Natural killer cell treated with Interleukin-12 subunit alpha and Interleukin-12 subunit beta and Interleukin-15 and Interleukin-18, amount 100 ng/mL, for 72 hours (primary cell): ENCODE measurements at places on chromosomes 7 and 10. TPM values are rescaled to one million over a fixed set of nuclear protein-coding genes. Genes with fewer than 3 reads are reported as not detected.

The MMP21 gene
- total RNA-seq, result not detected

DNA sequence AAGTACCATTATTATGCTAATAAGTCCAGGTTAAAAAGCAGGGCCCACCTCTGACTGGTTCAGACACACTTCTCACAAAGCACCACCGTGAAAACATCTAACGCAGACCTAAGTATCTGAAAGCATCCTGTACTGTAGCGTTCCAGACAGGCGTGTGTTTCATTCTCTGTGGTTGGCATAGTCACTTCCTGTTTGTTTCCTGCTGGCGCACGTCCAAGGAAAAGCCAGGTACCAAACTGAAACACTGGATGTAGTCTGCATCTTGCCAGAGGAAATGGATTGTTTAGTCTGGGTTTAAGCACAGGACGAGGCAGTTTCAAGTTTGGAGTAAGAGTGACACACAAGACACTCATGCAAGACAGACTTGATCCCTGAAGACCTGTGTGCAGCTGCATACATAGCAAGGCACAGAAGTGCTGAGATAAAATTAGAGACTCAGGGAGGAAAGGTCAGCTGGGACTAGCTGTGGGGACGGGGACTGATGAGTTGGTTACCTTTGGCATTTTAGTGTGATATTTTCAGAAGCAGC, 23.3 kb downstream of the BPGM start:
- peak; percentile 69 for DNase-seq

- DNase-seq, result no peak
Measured at GRCh38 chr10:14586901-14587300, 187.8 kb downstream of the FAM107B start.

- no peak for DNase-seq
Measured at GRCh38 chr7:14937581-14937980, 35.0 kb upstream of the DGKB start.

The SLC16A9 gene
- 0.45 TPM for total RNA-seq

The STEAP4 gene
- total RNA-seq, result not detected

DNA sequence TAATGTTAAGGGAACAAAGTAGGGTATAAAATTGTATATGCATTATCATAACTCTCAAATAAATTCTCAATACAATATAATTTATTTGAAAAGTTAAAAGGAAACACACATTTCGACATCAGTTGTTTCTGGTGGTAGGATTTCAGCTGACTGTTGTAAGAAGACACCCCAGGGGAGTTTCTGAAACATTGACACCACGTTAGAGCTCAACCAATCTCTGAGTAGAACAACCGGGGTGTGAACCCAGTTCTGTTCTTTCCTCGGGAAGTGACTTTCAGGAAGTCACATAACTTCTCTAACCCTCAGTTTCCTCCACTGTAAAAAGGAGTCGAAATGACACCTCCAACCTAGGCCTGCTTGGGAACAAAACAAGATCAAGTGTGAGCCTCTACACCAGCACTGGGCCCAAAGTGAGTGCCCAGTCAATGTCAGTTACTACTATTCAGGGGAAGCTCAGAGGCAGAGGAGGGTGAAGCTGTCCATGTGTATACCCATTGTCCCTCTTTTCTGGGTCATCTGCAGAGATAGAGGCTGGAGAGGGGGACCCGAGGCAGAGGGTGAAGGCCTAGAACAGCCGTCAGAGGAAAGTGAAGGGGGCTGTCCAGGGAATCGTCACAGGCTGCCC, 67.1 kb downstream of the AOAH start:
- peak; percentile 85 for DNase-seq

GRCh38 chr10:61475449-61475873, 22.3 kb upstream of the TMEM26 start:
- DNase-seq, result no peak

DNA sequence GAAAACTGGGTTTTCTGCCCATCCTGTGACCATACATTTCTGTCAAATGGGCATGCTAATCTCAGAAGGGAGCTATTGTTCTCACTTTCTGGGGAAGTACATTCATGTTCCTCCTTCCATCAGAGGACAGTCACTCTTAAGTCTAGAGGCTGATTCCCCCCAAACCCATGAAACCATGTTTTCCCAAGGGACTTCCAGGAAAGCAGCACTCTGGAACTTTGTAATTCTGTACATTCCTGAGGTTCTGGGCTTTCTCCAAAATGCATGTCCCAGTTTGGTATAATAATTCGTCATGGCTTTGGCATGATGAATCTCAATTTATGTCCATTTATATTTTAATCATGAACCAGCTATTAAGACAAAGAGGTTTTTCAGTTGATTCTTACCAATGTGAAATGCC, 688.1 kb downstream of the LRMDA start:
- no peak for DNase-seq

- DNase-seq, result peak; percentile 82
Measured at GRCh38 chr10:22655312-22655981, 58.9 kb downstream of the PIP4K2A start.

DNA sequence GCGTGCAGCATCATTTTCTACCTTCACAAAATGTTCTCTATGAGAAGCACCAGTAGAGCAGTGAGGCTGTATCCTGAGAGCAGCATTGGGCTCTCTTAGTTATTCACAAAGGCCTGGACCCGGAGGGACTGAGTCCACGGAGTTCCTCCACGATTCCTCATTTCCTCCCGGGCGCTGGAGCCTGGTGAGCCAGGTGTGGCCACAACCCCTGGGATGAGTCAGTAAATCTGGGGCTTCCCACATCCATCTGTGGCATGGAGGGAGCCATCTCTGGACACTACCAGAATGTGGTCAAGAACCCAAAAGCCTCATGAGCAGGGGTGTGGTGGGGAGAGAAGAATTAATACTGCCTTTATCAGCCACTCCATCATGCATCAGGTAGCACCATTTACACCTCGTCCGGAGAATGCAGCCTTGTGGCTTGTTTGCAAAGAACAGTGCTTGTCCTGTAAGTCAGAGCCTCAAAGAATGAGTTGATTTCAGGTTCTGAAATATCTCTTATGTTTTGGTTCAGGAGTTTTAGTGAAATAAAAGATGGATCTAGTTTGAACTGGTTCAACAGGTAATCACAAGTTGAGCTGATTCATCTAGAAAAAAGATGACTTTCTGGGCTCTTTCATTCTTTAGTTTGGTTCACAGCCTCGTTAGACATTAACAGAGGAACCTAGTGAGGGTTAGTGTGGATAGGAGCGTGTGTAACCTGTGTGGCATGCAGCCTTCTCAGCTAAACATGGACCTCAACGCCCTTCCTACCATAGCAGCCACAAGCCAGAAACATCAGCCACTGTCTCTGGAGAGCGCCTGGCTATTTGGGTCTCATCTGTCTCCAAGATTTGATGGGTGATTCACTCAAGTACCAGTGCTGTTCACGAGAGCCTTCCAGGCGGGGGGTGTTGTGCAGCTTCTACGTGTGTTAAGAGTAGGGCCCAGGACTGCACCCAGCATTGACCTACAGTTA, 95.2 kb downstream of the WDR37 start:
- DNase-seq, result no peak

The RGR gene
- not detected for total RNA-seq

- DNase-seq, result no peak
Measured at GRCh38 chr10:64142395-64142794, 621.2 kb downstream of the REEP3 start.

- DNase-seq, result no peak
Measured at GRCh38 chr10:118694848-118695247, 59.9 kb downstream of the CACUL1 start.

The GIMAP2 gene
- total RNA-seq, result 26.1 TPM

The HGF gene
- 0.53 TPM for total RNA-seq

DNA sequence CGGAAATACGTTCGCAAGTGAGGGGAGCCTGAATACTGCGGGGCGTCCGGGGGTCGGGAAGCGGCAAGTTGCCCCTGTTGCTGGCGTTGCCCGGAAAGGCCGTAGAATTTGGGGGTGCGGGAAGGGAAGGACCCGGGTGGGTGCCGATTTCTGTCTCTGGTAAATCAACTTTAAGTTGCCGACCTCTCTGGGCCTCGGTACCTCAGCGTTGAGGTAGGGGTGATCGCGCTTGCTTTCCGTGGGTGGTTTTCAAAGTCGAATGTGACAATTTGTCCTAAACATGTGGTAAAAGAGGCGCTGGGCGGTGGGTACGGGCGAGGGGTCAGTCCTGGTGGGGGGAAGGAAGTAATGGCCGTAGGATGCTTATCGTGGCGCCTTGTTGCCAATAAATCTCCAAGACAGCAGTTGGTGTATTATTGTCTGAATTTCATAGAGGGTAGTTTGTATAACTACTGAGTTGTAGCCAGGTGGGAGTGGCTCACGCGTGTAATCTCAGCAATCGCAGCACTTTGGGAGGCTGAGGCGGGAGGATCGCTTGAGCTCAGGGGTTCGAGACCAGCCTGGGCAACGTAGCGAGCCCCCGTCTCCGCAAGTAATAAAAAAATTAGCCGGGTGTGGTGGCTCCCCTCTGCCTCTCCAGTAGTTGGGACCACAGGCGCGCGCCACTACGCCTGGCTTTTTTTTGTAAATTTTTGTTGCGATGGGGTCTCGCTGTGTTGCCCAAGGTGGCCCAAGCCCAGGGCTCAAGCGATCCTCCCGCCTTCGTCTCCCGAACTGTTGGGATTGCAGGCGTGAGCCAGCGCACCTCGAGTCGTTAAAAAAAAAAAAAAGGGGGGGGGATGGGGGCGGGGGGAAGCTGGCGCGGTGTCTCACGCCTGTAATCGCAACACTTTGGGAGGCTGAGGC, 644 bp downstream of the BUD23 start:
- peak; percentile 38 for DNase-seq

DNA sequence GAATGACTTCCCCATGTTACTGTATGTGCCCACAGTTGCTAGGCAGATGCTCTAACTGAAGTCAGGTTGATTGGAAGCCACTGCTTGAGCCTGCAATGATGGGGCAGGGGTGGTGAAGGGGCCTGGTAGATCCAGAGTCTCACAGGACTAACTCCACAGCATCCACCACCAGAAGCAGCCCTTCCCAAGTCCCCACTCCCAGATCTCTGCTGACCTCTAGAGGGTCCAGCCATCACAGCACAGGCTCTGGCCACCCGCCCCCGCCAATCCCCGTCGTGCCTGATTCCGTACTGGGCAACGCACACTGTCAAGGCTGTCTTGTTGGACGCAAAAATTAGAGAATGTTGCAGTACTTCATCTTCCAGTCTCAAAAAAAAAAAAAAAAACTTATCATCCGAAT, 136.8 kb upstream of the PDE1C start:
- no peak for DNase-seq

- no peak for DNase-seq
Measured at GRCh38 chr10:106931159-106931852, 233.2 kb downstream of the SORCS1 start.

GRCh38 chr10:3136763-3137611, 35.6 kb downstream of the PITRM1 start:
- DNase-seq, result no peak

DNA sequence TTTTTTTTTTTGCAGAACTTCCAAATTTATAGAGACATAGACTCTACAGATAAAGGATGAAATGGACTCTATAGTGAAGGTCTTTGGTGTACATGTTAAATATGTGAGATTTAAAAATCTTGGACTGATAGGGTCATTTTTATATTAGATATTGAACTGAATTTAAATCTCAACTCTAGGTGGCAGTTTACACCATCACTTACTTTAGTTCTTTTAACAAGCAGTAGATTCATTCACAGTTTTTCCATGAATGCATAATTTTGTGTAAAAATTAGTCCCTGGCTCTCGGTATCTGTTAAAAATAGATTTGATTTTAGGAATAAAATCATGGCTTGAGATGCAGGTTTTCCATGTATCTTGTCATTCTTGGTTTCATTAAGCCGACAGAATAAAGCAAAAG, 31.1 kb upstream of the SNX13 start:
- no peak for DNase-seq

The MRC1 gene
- not detected for total RNA-seq

The HTR5A gene
- total RNA-seq, result not detected

DNA sequence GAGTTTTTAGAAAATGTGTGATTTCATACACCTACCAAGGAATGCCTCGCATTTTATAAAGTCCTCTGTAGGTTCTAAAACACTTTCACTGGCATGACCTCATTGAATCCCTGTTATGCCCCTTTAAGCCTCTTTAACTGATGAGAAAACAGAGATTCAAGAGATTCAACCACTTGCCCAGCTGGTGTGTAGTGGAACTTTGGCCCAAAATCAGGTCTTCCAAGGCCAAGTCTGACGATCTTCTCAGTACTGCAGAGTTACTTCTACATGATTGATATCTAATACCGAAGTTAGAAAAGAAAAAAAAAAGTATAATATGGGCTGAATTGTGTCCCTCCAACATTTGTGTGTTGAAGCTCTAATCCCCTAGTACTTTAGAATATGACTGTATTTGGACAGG, 202.0 kb downstream of the WDR11 start:
- no peak for DNase-seq

DNA sequence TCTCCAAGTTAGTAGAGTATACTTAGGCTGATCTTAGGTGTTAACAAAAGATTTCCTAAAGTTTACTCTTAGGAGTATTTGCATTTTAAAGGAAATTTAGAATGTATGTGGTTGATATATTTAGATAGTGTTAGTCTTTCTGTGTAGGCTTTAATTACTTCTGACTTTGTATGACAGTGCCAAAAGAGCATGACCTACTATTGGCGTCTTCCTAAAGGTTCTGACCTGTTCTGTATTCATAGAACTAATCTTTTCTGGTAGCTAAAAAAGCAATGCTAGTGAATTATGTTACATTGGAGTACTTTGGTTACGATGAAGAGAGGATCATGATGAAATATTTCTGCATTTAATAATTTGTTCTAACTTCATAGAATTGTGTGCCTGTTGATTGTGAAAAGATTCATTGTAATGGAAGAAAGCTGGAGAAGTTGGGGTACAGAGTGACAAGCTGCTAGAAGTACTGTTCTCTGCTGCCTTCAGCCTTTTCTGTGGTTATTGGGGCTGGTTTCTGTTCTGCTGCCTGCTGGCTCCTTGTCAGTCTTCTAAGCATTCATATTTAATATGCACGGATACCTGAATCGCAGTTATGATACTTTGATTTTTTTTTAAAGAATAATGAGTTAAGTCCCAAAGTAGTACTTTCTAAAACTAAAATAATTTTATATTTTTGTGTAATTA, 13.2 kb downstream of the WAC start:
- DNase-seq, result no peak

DNA sequence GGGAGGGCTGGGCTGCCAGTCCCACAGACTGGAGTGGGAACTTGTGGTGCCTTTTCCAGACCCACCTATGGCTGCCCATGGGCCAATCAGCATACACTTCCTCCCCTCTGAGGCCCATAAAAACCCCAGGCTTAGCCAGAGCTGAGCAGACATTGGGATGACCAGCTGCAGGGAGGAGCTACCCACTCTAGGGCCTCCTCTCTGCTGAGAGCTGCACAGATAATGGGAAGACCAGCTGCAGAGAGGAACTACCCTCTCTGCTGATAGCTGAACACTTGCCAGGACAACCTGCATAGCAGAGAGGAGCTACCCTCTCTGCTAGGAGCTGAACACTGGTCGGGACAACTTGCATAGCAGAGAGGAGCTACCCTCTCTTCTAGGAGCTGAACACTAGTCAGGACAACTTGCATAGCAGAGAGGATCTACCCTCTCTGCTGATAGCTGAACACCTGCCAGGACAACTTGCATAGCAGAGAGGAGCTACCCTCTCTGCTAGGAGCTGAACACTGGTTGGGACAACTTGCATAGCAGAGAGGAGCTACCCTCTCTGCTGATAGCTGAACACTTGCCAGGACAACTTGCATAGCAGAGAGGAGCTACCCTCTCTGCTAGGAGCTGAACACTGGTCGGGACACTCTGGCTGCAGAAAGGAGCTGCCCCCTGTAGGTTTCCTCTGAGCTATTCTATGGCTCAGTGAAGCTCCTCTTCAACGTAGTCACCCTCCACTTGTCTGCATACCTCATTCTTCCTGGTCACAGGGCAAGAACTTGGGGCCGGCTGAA, 88.3 kb upstream of the CACUL1 start:
- no peak for DNase-seq
